ENCODE measurements at places on chromosomes 5 and 9.

GRCh38 chr9:133643978-133644760 is 8.0 kb downstream of the DBH start:
- DNase-seq, result no peak

DNA sequence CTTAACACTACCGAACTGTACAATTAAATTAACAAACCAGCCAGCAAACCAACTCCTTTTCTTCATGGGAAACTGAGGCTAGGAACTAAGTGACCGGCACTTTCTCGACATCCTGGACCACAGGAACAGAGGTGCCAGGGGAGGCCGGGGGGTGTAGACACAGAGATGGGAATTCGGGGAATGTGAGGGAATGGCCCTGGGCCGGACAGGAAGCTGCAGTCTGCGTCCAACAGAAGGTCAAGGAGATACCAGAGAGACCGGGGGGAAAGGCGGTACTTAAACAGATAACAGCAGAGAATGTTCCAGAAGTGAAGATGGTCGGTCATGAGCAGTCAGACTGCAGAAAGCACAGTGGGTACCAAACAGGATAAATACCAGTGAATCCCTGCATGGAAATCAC is 40.3 kb downstream of the DBH start:
- no peak for DNase-seq

- no peak for DNase-seq
Measured at GRCh38 chr9:127884427-127884911, 7.0 kb upstream of the AK1 start.

GRCh38 chr9:121267689-121268597 is at the start of gene GSN:
GSN (plus strand) TSS chr9:121268162; CDS start chr9:121301972, 33,810 bp downstream.
- DNase-seq, result peak; percentile 76

Data from activated CD8-positive, alpha-beta memory T cell treated with anti-CD3 and anti-CD28 coated beads for 24 hours (primary cell).